NCI-H1092 (cell line): ENCODE measurements at places on chromosomes 7 and 10.
A peak's percentile ranks its signal among the peaks of the same experiment; 100 is the strongest.

DNA sequence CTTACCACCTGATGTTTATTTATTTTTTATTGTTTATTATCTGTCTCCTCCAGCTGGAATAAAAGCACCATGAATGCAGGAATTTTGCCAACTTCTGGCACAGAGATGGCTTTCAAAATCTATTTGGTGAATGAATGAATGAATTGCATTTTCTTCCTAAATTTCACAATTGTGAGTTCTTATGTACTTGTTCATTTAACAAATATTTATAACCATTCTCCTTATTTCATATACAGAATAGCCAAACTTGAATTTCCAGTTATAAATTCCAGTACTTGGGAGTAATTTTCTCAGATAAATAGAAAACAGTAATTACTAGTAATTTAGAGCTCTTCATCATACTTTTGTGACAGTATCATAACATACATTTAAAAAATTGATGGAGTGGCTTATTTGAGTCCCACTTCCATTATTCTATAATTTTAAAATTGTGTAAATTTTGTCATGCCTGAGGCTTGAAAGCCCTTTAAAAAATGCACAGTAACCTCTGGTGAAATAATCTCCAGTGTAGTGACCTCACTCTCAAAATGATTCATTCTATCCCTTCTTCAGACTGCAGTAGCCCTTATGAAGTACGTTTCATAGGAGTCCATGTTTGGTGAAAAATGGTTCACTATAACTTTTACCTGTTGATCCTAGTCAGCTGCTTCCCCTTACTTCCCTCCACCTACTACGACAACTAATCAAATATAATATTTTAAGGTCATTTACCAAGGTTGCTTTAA is 40.0 kb upstream of the SRI start:
- no peak for DNase-seq

GRCh38 chr7:16060502-16060901 is 360.8 kb downstream of the CRPPA start:
- no peak for DNase-seq

DNA sequence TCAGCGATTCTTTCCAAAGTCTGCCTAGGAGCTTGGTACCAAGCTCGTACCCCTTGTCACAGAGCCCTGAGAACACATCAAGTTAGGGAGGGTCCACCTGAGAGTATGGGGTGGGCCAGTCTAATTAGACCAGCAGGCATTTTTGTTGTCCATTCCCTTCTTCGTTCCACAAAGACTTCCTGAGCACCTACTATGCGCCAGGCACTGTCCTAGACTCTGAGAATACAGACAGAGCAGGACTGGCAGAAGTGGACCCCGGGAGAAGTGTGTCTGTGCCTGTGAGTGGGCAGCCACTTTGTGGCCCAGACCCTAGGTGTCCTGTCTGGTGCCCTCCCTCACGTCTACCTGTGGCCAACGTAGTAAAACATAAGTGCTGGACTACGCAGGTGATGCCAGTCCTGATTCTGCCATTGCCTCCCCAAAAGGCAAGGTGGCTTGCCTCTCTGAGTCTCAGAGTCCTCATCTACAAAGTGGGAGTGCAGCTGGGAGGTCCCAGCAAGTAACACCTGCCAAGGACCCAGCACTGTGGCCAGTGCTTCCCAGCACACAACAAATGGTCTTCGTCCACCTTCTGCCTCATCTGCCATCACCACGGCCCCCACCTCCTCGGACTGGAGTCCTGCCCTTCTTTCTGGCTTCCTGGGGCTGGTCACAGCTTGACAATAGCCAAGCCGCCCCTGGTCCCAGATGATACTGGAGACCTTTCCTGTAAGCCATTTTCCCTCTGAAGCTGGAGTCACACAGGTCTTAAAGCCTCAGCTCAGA is 54.3 kb upstream of the DUSP5 start:
- no peak for DNase-seq

- DNase-seq, result no peak
Measured at GRCh38 chr10:29026065-29026797, 262.6 kb upstream of the LYZL1 start.

- DNase-seq, result peak; percentile 32
Measured at GRCh38 chr10:11782793-11783557, 40.2 kb upstream of the PROSER2 start.

GRCh38 chr10:2401459-2401858 is 664.1 kb upstream of the ADARB2 start:
- no peak for DNase-seq

GRCh38 chr10:67527351-67527750 is 168.6 kb downstream of the CTNNA3 start:
- no peak for DNase-seq

- DNase-seq, result no peak
Measured at GRCh38 chr7:108581655-108582491, 12.2 kb downstream of the DNAJB9 start.

DNA sequence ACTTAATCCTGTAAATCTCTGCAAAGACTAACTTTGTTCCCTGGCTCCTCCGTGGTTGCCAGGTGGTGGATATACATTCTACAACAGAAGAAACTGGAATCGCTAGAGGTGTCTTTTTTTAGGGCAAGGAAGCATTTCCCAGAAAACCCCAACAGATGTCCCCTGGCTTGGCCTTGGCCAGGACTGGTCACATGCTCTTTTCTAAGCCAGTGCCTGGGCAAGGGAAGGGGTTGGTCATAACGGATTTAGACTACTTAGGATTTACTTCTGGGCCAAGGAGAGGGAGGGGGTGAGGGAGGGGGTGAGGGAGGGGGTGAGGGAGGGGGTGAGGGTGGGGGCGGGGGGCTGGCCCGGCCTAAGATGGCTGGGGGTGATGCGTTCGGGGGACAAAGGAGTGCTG is 105.7 kb downstream of the SNX10 start:
- no peak for DNase-seq

GRCh38 chr10:43265799-43266721 is 805 bp downstream of the RASGEF1A start:
- DNase-seq, result no peak

GRCh38 chr10:69469976-69470375 is 18.7 kb downstream of the TSPAN15 start:
- no peak for DNase-seq

DNA sequence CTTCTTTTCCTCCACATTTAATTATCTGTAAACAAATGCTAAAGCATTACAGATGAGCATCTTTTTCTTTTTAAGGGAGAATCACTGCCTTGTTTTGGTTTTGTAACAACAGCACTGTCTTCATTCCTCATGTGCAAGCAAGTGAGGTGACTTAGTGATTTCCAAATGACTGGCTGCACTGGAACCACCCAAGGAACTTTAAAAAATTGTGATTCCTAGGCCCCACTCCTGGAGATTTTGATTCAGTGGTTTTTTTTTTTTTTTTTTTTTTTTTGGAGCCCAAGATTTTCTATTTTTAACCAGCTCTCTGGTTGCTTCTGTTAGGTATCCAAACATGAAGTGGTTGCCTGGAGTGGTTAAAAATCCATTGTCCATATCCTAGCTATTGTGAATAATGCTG is 176.2 kb downstream of the LRMDA start:
- no peak for DNase-seq

DNA sequence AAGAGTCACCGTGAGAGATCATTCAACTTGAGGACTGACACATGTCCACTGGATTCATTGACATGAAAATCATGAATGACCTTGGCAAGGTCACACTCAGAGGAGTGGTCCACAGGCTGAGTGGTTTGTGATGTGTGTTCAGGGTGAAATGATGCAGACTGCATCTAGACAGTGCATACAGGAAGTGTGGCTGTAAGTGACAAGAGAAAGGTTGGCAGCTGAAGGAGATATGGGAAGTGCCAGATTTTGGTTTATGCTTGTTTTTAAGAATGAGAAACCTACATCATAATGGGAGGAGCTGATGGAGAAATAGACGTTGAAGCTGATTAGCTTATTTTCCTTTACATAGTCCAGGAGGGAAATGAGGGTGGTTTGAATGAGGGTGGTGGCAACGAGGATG is 64.8 kb upstream of the VIPR2 start:
- no peak for DNase-seq

GRCh38 chr7:151838861-151839381 is 38.0 kb downstream of the PRKAG2 start:
- DNase-seq, result no peak

DNA sequence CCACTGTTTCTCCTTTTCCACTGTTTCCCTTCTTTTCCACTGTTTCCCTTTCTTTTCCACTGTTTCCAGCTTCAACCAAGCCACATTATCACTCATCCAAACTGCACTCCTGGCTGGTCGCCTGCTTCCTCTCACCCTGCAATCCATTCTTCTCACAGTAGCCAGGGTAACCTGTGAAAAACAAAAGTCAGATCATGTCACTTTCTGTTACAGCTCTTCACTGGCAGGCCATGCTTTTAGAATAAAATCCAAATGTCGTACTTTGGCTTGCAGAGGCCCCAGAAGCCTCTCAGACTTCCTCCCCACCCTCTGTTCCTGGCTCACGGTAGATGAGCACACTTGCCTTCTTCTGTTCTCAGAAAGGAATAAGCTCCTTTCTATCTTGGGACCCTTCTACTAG is 33.9 kb downstream of the STARD3NL start:
- no peak for DNase-seq

DNA sequence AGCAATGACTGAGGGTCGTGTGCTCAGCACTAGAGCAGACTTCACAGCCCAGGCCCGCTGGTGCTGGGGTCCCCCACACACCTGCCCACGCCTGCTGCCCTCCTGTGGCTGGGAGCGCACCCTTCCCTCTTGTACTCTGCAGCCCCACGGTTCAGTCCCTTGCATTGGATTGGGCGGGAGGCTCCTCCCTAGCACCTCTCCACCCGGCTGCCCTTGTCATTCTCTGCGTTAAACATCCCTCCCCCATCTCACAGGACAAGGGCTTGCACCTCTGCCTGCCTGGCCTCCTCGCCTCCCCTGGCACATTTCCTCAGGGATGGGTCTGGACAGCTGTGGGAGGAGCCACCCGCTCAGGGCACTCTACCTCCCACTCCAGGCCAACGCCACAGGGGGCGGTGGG is 68.6 kb downstream of the ALOX5 start:
- no peak for DNase-seq

DNA sequence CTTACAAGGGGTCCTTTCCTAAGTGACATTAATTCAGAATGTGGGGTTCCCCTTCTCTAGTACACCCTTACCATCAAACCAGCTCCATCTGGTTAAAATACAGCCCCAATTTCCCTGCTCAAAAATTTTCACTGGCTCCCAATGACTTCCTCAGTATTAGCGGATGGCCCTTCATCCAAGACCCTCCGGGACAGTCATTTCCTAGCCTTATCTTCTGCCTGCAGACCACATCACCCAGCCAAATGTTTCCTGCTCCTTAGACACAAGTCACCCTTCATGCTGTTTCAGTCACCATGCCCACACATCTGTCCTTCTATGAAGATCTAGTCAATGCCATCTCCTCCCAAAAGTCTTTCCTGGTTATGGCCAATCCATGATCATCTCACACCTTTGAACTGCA is 45.2 kb downstream of the PARD3 start:
- no peak for DNase-seq

DNA sequence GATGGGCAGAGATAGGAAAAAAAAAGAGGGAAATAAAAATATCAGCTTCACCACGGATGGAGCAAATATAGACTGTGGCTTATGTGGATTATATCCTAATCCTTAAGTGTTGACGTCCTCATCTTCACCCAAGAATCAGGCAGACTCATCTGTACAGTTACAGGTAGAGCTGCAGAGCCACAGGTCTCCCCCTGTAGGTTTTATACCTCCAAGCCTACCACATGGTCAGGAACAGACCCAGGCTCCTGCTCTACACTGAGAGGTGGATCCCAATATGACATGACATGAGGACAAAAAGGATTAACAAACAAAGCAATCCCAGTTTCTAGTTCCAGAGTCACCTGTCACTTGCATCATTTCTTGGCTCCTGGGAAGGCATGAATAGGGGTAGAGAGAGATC is 400.8 kb downstream of the SEMA3D start:
- DNase-seq, result no peak

GRCh38 chr7:156156734-156157408 is 344.6 kb upstream of the SHH start:
- DNase-seq, result peak; percentile 36

DNA sequence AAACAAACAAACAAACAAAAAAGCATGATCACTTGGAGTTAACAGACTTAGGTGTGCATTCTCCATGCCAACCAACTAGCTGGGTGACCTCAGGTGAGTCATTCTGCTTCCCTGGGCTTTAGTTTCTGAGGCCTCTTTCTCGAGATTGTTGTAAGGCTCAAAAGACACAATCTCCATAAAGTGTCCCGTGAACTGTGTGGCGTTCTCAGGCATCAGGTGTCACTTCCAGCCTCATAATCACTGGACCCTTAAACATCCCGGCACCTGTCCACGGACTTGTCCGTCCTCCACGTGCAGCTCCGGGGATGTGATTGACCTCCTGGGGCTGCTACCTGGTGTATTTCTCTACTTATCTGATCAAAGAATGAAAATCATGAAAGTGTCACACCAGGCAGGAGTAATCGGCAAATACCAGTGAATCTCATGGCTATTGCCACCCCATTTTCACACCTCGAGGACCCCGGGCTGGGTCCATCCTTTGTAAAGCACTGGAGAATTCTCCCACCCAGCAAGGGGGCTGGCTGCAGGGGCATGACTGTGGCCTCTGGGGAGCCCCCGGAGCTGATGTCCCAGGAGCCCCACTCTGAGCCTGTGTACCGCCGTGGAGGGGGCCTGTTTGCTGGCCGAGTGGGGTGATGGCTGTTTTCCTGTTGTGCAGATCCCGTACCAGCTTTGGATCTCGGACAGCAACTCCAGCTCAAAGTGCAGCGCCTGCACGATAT is 189.8 kb upstream of the SH2B2 start:
- DNase-seq, result no peak

DNA sequence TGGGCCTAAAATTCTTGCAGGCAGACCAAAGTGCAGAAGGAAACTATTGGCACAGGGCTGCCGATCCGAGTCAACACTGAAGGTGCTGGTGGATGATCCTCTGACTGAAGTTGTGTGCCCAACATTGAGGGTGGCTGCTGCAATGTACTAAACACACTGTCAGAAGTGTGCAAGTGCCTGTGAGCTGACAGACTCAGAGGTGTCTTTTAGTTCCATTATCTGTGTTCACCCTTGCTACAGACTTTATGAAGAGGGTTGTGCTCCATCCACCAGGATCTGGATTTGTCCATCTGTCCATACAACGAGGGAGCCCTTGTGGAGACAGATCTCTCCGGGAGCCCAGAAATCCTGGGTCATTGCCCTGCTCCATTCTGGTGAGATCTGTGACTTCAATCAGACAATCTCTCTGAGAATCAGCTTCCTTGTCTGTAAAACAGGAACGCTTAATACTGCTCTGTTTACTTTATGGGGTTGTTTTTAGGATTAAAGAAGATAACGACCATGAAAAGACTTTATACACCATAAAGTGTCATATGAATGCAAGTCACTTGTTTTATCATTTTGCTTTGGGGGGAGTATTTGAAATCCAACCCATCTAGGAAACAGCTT is 9.5 kb upstream of the TRPV6 start:
- DNase-seq, result no peak
